Lower leg skin (tissue), 4 donors: ENCODE measurements at places on chromosomes 13 and 19. TPM values are rescaled to one million over a fixed set of nuclear protein-coding genes. Genes with fewer than 3 reads are reported as not detected.

DNA sequence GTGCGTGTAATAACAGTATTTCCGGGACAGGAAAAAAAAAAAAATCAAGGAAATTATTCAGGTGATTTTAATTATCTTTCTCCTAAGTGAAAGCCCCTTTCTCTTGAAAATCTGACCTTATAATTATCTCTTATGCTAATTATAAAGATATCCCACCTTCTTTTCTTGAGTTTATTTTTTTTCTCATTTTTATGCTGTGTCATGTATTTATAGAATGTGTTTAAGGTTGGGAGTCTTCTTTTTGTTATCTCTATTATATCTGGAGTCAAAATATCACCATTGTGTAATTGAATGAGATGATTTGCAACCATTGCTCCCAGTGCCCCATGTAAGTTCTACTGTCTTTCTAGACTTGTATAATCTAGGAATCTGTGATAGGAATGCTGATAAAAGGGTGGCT, 3.0 kb downstream of the TMEM255B start:
- no peak for DNase-seq

DNA sequence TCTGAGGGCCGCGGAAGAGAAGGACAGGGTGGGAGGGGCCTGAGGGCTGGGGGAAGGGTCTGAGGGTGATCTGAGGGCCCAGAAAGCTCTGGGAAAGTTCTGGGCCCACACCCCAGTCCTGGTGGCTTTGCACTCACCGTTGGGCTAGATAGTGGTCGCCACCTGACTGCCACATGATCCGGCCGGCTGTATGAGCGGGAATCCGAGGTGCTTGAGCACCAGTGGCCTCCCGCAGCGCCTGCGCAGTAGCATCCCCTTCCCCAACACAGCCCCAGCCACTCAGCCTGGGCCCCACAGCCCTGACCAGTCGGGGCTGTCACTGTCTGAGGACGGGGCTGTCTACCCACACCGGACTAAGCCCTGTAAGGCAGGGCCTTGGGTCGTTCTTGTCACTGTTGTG, 15.0 kb downstream of the PRODH2 start:
- no peak for DNase-seq

Gene ZNF433
- 10.6 TPM for total RNA-seq

- no peak for DNase-seq
Observed at GRCh38 chr13:87837946-87838345, 166.8 kb downstream of the SLITRK5 start.

DNA sequence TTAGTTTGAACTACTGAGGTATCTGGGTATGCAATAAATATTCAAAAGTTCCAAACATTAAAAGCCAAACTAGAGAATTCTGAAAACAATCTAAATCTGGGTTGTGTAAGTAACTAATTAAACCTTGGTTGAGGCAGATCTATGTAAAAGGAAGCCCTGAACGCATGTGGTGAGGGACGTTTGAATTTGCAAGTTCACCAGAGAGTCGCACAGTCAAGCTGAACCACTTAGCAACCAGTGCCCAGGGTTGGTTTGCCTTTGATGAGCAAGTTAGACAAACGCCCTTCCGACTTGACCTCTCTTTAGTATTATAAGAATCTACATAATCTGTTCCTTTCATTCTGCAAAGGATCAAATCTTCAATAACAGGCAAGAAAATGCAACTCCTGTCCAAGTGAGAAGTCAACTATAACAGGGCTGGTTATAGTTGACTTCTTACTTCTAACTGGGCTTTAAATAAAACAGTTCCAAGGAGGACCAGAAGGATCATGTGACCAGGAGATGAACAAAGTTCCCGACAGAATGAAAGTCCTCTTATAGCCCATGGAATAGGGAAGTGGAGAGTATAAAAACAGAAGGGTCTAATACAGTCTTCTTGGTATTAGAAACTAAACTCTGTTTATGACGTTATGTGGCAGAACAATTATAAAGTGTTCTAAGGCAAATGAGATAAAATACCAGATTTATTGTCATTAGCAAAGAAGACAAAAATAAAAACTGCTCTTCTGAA, 40.6 kb downstream of the PHF11 start:
- DNase-seq: no peak

Gene JAK3
- 3.6 TPM for total RNA-seq

GRCh38 chr13:109644069-109644750, 142.2 kb downstream of the IRS2 start:
- no peak for DNase-seq

GRCh38 chr19:4233282-4233853, 4.0 kb downstream of the EBI3 start:
- DNase-seq: no peak

DNA sequence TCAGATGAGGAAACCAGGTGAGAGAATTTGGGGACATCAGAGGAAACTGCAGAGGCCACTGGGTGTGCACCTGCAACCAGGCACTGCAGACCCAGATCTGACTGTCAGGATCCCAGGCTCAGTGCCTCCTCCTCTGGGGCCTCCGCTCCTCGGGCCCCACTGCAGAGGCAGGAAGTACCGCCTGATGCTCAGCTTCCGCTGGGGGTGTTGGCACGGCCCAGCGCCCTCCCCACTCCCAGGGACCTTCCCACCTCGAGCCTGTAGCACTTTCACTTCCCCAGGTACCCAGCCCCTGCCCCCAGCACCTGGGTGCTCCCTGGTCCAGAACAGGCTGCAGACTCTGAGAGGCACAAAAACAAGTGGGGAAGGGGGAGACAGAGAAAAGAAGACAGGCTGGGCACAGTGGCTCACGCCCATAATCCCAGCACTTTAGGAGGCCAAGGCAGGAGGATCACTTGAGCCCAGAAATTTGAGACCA, 1.4 kb upstream of the CD37 start:
- DNase-seq: no peak

GRCh38 chr13:83907196-83907989, 25.1 kb upstream of the SLITRK1 start:
- DNase-seq: no peak

GRCh38 chr19:29753190-29753933, 38.3 kb upstream of the C19orf12 start:
- no peak for DNase-seq

DNA sequence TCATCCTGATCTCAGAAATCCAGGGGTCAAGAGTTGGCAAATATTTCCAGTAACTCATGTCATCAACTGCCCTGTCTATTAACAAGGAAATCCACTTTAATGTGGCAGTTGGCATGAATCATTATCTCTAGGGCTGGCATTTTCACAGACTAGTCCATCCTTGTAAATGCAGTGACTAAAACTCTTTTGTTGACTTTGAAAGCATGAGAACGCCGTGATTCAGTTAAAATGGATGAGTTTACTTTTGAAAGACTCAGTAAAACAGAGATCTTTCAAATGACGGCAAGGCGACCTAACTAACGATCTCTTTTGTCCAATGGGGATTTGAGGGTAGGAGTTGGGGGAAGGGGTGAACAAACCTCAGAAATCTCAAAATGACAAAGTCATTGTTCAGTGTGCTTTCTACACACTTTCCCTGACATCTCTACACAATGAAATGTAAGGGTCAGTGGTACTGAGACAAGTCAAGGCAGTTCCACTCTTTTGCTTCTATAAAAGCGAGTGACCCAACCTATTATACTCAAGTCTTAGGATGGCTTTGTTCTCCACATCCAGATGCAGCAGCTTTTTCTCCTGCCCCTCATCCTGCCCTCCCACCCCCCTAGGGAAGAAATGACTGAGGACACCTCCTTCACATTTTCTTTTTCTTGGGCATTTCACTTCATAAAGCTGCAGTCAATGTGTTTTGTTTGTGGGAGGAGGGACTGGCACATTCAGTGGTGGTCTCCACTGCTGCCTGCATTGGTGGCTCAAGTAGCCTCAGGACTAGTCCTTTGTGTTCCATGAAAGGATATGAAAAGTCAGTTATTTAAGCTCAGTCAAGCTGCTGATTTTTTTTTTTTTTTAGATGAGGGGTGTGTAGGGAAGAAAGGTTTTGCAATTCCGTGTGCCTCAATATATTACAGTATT, 200.5 kb downstream of the ABCC4 start:
- DNase-seq: no peak

GRCh38 chr19:51803519-51803918, 8.6 kb downstream of the FPR3 start:
- no peak for DNase-seq

- DNase-seq: peak; percentile 32
Observed at GRCh38 chr13:109785141-109785891, 1.1 kb downstream of the IRS2 start.

- no peak for DNase-seq
Observed at GRCh38 chr13:98947925-98948324, 29.9 kb downstream of the DOCK9 start.

- DNase-seq: no peak
Observed at GRCh38 chr19:11108746-11109145, 19.5 kb downstream of the LDLR start.
